ENCODE measurements at places on chromosomes 13 and 19.

DNA sequence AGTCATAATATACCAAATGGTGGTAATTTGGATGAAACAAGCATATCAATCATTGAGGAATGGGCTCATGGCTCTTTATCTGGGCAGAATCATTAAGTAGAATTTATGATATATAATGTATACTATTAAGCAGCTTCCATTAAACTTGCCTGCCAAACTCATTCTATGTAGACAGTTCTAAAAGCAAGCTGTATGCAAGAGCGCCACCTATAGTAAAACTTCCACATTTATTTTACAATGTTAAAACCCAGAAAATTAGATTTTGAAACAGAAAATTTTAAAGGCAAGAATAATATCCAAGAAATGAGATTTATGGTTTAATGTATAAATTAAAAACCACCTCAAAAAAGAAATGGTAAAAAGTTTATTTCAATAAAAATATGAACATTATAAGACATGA, 161.5 kb downstream of the MZT1 start:
- no peak for ATAC-seq

GRCh38 chr19:41566001-41566400, 10.0 kb upstream of the CEACAM21 start:
- no peak for ATAC-seq

DNA sequence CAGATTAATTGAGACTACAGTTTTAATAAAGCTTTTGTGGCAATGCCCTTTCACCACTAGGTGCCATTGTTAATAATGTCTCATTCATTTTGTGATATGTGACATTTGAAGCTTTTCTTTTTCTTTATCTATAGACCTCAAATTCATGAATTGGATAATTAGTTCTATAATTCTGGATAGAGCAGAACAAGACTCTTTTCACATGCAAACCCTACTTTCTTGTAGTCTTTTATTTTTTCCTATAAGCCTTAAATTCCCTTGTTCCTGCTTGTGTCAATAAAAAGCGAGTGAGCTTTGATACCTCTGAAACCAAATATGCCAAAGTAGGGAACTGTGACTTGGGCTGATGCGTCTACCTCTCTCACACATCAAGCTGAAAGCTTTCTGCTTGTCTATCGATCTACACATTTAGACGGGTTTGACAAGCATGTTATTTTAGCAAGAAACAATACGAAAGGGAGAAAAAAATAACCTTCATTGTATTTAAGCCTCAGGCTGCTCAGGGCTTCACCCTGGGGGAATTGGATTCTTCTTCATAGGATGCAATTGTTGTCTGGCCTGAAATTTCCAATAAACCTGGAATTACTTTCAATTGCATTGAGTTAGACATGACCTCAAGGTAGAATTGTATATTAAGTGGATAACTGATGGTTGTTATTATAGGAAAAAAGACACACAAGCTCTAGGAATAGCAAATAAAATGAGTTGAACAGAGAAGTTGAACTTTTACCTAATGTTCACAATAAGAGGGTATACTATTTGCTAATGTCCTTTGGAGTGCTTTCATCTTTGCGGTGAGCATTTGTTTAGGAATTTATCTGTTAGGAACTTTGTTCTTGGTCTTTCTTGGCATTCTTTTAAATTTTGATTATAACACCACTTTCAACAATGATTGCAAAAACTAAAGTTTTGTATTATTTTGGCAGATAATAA, 1150.2 kb upstream of the PCDH9 start:
- ATAC-seq, result no peak

- no peak for ATAC-seq
These were observed 80.5 kb downstream of the GPC6 start for GRCh38 chr13:93307136-93307535.

- no peak for ATAC-seq
These were observed 10.1 kb upstream of the CEACAM19 start for GRCh38 chr19:44661205-44661604.

GRCh38 chr19:37467608-37468090, 405 bp upstream of the ZNF569 start:
- no peak for ATAC-seq

- ATAC-seq, result no peak
These were observed 1466.9 kb downstream of the UQCRFS1 start for GRCh38 chr19:27745978-27746542.

GRCh38 chr19:50447750-50448149, 15.1 kb downstream of the MYBPC2 start:
- ATAC-seq, result no peak

DNA sequence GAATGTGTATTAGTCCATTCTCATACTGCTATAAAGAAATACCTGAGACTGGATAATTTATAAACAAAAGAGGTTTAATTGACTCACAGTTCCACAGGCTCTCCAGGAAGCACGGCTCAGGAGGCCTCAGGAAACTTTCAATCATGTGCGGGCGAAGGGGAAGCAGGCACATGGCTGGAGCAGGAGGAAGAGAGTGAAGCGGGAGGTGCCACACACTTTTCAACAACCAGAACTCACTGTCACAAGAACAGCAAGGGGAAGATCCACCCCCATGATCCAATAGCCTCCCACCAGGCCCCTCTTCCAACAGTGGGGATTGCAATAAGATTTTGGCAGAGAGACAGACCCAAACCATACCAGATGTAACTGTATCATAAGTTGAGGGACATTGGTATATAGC, 72.7 kb downstream of the IRS2 start:
- no peak for ATAC-seq

DNA sequence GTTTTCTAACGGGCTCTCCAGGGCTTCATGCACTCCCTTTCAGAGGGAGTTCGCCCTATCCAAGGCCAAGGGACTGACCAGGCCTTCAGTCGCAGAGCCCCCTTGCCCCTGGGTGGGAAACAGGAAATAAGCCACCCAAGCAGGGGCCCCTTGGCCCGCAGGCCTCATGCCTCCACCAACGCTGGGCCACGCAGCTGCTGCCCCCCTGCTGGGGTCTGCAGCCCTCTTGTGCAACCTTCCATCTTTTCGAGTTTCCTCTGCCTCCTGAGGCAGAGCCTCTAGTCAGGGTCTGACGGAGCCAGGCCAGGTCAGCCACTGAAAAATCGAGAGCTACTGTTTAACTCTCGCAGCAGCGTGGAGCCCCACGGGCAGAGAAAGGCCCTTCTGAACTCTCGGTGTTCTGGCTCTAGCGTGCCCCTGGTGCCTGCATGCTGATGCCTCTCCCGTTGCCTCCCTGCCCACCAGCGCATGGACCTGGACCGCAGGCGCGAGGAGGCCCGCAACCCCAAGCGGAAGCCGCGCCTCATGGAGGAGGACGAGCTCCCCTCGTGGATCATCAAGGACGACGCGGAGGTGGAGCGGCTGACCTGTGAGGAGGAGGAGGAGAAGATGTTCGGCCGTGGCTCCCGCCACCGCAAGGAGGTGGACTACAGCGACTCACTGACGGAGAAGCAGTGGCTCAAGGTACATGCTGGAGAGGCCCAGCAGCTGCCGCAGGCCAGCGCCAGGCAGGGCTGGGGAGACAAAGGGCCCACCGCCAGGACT, 54.6 kb upstream of the LDLR start:
- ATAC-seq, result no peak

DNA sequence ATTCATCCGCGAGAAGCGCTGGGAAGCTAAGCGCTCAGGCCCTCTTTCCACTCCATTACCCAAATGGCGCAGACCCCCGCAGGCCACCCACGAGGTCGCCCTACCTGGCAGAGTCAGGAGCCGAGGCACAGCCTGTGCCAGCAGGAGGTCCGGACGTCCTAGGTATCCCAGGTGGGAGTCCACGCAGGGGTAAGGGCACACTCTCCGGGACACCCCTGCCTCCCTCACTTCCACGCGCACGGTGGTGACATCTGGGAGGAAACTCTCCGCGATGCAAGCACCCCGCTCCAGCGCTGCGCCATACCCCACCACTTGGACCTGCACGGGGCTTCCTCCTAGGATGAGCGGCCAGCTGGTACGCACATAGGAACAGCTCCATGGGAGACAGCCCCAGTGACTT, 95.1 kb upstream of the ARHGEF7 start:
- ATAC-seq, result no peak

DNA sequence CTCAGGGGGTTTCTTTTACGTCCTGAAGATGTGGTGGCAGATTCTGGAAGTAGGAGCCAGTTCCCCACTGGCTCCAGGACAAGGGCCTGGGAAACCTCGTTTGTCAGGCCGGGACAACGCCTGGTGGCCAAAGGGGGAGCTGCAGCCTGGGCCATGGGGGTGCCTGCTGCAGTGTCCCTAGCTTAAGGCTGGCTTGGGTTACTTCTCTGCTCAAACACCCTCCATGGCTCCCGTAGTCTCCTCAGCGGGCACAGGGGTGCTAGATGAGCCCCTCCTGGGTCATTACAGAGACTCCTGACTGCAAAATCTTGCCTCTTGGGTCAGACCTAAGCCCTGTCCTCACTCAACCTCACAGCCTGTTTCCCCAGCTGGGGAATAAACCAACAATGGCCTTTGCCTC, 14.7 kb downstream of the CILP2 start:
- ATAC-seq, result peak; percentile 37

DNA sequence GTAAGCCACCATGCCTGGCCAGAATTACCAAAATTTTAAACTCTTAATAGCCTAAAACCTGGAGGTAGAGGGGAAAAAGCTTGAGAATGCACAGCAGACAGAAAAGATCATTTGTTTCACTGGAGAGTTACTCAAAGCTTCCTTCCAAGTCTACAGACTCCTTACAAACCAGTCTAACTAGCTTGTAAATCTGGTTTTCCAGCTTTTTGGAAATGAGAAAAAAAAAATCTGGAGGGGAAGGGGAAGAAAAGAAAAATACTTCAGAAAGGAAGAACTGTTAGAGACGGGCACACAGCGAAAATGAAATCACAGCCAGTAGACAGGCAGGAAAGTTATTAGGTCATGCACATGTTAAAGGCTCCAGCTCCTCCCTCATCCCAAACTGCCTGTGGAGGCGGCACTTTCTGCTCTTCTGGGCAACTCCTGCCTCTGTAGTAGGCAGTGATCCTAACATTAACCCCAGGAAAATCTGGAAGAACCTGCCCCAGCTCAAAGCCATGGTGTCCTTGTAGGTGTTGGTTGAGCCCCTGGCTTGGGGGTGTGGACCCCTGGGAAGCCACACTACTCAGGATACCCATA, 17.3 kb downstream of the PARP4 start:
- no peak for ATAC-seq

DNA sequence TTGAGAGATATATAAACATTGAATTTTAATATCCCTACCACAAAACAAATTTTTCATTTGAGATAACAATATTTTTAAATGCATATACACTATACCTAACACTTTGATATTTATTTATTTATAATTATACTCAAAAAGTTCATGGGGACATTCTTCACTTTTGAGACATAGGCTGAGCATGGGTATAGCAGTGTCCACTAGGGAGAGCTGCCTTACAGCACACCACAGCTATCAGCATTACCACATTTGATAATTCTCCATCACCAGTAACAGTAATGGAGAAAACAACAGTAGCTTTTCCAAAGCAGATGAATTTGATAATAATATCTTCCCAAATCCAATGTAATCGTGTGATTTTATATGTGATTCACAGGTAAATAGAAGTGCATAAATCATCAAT, 626.1 kb downstream of the DACH1 start:
- no peak for ATAC-seq

DNA sequence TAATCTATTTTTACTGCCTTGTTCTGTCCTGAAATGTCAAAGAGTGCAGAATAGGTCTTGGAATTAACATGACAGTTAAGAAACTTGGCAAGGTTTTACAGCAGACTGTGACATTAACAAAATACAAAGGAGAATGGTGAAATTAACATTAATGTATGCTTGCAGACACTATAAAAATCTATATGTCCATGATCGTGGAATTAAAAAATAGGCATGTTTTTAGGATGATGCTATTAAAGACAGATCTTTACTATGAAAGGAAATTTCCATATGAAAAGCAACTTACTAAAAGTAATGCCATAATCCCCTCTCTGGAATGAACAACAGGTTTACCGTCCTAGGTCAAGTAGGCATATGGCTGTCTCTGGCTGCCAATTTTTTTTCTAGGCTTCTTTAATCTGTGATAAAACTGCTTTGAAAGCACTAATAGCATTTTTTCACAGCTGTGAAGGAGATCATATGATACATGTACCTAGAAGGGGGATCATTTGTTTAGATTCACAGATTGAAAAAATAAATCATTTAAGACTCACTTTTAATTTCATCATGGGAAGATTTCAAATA, 291.5 kb downstream of the ZNF536 start:
- ATAC-seq, result no peak

DNA sequence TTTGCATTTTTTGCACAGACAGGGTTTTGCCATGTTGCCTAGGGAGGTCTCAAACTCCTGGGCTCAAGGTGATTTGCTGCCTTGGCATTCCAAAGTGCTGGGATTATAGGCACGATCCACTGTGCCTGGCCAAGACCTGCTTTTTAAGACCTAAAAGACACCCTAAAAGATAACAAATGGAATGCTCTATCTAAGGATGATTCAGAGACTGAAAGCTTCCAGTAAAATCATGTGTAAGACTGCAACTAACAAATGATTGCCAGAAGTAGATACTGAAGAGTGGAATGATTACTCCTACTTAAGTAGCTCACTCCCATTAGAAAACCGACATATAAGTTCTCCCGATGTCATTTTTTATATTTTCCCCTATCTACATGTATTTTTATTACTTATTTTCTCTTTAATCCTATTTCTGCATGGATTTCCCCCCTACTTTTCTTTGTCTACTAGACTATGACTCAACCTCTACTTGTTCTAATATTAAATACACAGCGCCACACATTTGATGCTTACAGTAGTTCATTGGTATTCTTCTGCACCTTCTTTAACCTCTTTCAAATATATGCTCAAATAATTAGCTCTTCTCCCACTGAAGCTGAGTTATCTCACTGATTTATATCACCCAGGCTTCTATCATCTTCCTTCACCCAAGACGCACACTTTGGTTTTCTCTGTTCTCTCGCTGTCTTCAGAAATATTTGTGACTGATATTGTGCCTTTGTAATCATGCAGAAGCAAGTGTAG, 32.2 kb upstream of the KLF12 start:
- no peak for ATAC-seq

GRCh38 chr13:36131222-36131930, at the start of gene DCLK1:
Gene DCLK1, minus strand, starts transcription at chr13:36131382.
- no peak for ATAC-seq

DNA sequence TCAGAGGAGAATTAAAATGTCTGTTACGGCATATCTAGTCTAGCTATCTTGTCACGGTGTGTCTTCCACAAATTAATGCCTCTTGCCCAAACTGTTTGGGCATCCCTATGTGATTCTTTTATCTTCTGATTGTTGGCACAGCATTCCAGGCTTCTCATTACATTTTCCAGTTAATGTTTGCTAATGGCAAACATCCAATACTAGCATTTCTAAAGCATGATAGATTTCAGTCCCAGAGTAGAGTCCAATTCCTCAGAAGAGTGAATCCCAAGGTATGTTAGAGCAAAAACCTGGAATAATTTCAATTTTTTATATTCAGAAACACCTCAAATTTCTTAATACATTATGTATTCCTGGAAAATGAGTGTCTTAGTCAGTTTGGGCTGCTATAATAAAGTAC, 684.5 kb upstream of the SLITRK1 start:
- ATAC-seq, result no peak

DNA sequence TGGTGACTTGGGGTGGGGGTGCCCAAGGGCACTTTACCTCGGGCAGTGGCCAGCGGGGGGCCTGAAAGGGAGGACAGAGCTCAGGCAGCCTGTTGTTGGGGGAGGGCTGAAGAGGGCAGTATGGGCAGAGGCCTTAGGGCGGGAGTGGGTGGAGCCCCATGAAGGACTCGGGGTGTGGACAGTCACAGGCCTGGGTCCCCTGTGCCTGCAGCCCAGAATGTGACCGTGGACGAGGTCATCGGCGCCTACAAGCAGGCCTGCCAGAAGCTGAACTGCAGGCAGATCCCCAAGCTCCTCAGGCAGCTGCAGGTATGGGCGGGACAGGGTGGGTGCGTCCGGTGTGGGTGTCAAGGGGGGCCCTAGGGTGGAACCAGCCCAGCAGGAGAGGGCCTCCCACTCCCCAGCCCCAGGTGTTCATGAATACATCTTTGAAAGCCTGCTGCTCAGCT, 22.5 kb downstream of the NKPD1 start:
- no peak for ATAC-seq
